ENCODE measurements at places on chromosomes 5 and 9.
A peak's percentile ranks its signal among the peaks of the same experiment; 100 is the strongest.

DNA sequence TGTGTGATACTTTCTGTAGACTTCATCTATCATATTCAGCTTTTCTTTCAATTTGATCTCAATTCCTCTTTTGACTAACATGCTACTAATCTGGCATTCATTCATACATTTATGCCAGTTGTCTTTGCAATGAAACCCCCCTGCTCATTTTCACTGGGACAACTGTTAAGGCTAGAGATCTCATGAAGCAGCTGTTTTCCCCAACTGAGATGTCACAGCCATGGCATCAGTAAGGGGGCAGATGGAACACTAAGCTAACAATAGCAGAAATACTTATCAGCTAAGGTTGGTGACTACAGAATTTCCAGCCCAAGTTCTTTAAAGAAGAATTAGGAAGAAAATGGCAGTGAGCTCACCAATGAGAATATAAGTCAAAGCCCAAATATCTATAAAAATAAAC is 9.4 kb downstream of the TMED7 start:
- DNase-seq: no peak

DNA sequence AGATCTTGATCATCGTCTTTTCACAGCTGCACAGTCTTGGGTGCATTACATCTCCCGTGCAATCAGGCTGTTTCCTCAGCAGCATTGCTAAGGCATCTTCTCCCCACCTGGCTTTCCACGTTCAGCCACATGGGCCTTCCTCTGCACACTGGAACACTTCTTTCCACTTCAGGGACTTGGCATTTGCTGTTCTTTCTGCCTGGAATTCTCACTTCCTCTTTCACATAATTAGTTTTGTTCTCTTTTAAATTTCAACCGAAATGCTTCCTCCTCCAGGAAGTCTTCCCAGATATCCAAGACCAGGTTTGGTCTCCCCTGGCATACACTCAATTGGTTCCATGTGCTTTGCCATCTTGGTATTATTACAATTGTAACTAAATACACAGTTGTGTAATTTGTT is 43.8 kb downstream of the WHRN start:
- no peak for DNase-seq

DNA sequence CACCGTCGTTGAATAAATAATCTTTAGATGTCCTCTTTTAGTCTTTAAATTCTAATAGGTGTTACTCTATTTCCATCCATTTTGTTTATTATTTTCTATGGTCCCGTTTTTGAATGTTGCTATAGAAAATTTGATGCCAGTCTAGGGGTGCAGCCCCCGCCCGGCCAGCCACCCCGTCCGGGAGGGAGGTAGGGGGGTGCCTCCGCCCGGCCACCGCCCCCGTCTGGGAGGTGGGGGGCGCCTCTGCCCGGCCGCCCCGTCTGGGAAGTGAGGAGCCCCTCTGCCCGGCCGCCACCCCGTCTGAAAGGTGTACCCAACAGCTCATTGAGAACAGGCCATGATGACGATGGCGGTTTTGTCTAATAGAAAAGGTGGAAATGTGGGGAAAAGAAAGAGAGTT is 2372.2 kb upstream of the WWC1 start:
- DNase-seq: no peak

- DNase-seq: no peak
Observed at GRCh38 chr9:95649801-95650213, 133.0 kb upstream of the PTCH1 start.

DNA sequence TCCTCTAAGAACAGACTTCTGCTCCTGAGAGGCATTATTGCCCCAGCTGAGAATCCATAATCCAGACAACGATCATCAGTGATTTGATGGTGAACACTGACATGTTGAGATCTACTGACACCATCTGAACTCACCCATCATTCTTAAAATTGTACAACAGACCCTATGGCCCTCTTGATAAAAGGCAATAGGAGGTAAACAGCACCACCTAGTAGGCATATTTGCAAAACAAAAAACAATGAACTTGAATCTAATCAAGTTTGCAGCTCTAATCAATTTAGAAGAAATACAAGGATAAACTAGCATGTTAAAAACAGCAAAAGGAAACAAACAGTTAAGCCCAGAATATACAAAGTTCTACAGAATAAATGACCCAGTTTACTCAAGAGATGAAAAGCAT is 89.6 kb downstream of the SFXN1 start:
- DNase-seq: no peak

GRCh38 chr5:180423133-180423532 is 70.0 kb upstream of the GFPT2 start:
- DNase-seq: no peak

DNA sequence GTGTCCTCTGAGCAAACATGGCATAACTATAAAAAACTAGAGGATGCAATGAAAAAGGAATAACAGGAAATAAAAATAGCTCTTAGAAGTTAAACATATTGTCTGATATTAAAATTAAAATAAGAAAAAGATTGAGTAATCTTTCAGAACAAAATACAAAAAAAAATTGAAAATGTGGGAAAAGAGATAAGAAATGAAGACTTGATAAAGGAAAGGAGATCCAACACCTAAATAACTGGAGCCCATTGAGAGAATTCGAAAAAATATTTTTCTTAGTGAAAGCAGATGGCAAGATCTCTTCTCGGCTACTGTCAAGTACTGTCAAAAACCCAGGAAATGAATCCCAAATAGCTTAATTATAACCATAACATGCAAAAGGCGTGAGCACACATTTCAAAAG is 24.9 kb downstream of the LIFR start:
- no peak for DNase-seq

- DNase-seq: no peak
Observed at GRCh38 chr5:59093329-59093728, 510.5 kb downstream of the RAB3C start.

DNA sequence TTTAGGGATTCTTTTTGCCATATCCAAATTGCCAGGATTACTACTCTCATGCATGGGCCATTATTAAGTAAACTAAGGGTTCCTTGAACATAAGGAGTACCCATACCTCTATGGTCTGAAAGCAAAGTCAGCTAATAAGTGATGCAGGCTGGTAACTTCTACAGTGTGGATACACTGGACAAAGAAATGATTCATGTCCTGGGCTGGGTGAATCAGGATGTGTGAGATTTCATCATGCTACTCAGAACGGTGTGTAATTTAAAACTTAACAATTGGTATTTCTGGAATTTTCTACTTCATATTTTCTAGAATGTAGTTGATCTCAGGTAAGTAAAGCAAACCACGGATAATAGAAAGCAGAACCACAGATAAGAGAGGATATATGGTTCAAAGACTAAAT is 428.8 kb downstream of the CHSY3 start:
- no peak for DNase-seq

DNA sequence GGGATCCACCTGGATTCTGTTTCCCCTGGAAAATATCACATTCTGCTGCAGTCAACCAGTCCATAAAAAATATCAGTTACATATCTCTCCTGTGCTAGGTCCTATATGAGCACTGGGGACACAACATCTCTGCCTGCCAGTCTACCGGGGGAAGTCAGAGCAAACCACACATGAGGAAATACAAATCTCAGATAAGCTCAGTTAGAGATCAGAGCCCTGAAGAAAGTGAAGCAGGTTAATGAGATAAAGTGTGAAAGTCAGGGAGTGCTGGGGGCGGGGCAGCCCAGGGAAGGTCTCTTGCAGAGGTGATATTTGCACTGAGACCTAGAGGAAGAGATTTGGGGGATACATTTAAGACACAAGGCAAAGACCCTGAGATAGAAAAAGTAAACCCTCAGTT is 67.8 kb upstream of the SLC1A1 start:
- DNase-seq: no peak

DNA sequence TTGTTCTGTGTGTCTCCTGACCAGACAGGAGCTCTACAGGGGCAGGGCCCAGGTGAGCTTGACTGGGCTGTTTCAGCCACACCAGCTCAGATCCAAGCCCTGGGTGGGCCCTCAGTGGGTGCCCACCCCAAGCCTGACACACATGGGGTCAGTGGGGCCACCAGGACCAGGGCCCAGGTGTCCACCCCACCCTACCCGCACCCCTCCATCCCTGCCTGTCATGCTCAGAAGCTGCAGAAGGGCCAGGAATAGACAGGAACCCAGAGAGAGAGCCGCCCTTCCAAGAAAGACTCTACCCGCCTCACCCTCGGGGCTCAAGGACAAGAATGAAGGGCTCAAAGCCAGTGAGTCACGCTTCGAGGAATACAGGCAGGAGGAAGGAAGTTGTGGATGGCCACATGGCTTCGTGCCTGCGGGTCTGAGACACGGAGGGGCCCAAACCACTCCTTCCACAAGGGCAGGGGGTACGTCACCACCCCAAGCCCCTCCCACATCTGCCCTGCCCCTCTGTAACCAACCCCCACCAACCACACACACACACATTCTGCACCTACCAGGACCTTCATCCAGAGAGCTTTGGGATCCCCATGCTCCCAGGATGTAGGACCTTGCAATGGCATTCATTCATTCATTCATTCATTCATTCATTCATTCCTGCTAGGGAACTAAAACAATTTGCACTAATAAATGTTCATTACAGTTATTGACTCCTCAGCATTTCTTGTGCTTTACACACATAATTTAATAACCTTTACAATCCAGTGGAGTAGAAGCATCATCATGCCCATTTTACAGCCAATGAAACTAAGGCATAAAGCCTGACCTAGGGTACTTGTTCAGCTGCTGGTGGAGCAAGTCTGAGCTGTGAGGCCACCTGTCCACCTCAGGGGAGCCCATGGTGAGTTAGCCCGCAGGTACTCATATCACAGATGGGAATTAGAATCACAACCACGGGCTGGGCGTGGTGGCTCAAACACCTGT is 55.9 kb upstream of the STXBP1 start:
- peak; percentile 97 for DNase-seq

DNA sequence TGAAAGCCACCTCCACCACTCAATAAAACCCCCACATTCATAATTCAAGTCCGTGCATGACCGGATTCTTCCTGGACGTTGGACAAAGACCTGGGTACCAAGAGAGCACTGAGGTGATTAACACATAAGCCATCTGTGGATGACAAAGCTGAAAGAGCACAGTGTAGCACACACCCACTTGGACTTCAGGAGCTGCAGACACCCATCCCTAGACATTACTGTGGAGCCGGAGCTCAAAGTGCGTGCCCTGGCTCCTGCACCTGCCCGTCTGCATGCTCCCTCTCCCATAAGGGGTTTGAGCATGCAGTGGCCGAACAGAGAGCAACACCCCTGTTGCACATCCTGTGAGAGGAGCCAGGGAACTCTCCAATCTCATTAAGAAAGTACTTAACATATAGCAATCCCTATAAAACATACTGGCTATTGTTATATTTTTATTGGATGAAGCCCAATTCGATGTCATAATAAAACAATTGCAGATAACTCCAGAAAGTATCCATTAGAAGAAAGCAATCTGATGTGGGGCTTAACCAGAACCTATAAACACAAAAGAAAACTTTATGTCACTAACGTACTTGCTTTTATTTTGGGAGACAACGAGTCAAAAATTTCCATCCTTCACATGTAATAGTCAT is 1174.2 kb upstream of the C9orf72 start:
- no peak for DNase-seq

- no peak for DNase-seq
Observed at GRCh38 chr9:68496356-68496755, 44.3 kb downstream of the TMEM252 start.

- DNase-seq: no peak
Observed at GRCh38 chr9:104786293-104786692, 22.4 kb downstream of the NIPSNAP3B start.

DNA sequence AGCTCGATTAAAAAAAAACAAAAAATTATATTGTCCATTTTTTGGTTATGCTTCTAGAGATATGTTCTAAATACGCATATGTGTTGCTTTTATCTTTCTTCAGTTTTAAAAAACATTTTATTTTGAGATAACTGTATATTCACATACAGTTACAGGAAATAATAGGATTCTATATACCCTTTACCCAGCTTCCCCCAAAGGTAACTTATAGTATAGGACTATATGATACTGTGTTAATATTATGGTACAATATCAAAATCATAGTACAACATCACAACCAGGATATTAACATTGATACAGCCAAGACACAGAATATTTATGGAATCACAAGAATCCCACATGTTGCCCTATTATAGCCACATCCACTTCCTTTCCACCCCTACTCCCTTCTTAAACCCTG is 9.5 kb upstream of the MACIR start:
- no peak for DNase-seq

- DNase-seq: no peak
Observed at GRCh38 chr5:147396070-147396823, 113.6 kb downstream of the DPYSL3 start.

GRCh38 chr5:116546033-116546742 is 28.4 kb downstream of the SEMA6A start:
- DNase-seq: peak; percentile 49

GRCh38 chr5:126062398-126063221 is 360.6 kb upstream of the GRAMD2B start:
- no peak for DNase-seq

DNA sequence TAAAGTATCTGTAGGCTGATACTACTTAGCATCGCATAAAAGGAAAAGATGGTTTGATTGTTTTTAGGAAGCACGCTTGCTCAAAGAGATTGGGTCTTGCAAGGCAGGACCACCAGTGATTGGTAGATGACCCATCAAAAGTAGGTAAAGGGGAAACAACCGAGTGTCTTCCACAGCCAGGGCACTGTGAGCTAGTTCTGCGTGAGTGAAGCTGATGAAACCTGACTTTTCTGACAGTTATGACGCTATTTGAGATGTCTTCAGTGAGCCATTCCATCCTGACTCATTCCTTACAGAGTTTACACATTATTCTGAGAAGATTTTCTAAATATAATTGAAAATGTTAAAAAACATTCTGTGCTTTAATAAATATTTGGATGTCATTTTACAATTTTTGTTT is 49.7 kb downstream of the BASP1 start:
- no peak for DNase-seq

DNA sequence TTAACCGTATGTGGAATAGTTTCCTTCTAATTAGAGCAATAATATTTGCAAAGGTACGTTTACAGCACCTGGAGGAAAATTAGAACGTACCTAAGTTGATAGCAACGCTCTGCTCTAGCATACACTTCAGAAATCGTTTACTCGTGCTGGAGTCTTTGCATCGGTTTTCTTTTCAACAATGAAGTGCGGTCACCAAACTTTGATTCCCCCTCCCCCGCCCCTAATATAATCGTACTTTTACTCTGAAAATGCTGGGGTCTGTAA is 506 bp downstream of the ADAMTS19 start:
- no peak for DNase-seq

DNA sequence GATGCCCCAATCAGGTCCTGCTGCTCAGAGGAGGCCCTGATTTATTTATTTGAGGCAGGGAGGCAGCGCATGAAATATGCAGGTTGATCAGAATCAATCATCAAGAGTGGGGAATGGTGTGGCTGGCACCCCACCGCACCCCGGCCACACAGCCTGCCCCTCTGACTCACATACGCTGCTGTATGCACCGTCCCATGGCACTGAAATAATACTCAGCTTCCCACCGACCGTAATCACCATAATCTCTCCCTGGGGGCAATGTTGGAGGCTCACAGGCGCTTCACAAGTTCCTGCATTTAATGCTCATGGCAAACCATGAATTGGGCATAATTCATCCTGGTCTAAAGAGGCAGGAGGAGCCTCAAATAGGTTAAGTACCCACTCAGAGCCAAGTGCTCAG is 141.2 kb upstream of the TBC1D2 start:
- DNase-seq: no peak

GRCh38 chr5:18699681-18700080 is 1065.4 kb downstream of the TAF11L14 start:
- no peak for DNase-seq

GRCh38 chr5:94217745-94218144 is 400.7 kb downstream of the KIAA0825 start:
- DNase-seq: no peak
